ENCODE measurements at places on chromosomes 4 and X.

DNA sequence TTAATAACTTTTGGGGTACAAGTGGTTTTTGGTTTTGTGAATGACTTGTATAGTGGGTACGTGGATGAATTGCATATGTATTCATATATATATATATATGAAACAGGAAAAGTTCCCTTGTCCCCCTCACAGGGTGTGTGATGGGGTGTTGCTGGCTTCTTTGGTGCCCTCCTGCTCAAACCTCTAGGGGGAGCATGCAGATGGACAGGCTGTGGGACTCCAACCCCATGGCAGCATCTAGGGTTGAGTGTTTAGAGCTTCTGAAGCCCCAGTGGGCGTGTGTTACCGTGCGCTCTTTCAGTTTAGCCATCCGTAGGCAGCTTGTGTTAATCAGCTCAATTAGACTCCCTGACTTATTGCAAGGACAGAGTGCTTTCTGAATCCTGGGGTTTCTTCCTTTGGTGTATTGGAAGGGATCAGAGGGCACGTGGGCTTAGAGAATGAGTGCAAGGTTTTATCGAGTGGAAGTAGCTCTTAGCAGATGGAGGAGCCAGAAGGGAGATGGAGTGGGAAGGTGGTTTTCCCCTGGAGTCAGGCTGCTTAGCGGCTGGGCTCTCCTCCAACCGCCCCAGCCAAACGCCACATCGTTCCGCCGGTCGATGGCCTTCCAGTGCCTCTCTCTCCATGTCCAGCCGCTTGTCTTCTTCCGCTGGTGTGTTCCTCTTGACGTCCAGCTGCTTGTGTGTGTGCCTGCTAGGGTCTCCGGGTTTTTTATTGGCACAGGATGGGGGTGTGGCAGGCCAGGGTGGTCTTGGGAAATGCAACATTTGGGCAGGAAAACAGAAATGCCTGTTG is 674.4 kb upstream of the LCORL start:
- DNase-seq, result no peak

GRCh38 chrX:29661290-29661689 is 554.1 kb upstream of the MAGEB2 start:
- no peak for DNase-seq

GRCh38 chr4:147779451-147779850 is 47.6 kb downstream of the ARHGAP10 start:
- DNase-seq, result no peak

DNA sequence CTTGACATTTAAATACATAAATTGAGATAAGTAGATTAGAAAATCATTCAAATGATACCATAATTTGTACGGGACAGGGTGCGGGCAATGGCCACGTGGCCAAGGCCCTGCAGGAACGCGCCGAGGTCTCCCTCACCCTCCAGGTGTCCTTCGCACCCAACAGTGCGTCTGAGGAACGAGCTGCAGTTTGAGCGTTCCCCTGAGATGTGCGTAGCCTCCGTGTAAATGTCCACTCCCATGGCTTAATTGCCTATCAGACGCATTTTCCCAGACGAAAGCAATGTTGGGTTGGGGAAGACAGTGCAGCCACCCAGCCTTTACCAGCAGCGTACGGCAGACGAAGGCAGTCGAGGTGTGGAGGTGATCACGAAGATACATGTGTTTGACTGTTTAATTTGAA is 56.4 kb downstream of the CPLX1 start:
- DNase-seq, result no peak

GRCh38 chrX:107677501-107677901 is 49.2 kb downstream of the PRPS1 start:
- DNase-seq, result no peak

DNA sequence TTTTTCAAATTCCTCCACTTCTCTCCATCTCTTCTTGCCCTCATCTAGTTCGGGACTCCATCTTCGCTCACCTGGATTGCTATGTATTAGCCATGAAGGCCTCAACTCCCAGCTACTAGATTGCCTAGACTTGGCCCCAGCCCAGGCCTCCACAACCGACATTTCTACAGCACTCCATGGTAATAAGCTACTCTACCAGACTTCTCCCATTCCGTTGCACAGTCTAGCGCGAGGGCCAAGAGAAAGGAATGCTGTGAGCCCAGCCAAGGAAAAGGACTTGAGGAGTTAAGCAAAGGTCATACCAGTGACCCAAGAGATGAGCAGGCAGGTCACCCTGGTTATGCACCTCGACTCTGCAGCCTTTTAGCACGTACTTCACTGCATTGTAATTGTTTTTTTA is 75.6 kb downstream of the SOWAHB start:
- no peak for DNase-seq

DNA sequence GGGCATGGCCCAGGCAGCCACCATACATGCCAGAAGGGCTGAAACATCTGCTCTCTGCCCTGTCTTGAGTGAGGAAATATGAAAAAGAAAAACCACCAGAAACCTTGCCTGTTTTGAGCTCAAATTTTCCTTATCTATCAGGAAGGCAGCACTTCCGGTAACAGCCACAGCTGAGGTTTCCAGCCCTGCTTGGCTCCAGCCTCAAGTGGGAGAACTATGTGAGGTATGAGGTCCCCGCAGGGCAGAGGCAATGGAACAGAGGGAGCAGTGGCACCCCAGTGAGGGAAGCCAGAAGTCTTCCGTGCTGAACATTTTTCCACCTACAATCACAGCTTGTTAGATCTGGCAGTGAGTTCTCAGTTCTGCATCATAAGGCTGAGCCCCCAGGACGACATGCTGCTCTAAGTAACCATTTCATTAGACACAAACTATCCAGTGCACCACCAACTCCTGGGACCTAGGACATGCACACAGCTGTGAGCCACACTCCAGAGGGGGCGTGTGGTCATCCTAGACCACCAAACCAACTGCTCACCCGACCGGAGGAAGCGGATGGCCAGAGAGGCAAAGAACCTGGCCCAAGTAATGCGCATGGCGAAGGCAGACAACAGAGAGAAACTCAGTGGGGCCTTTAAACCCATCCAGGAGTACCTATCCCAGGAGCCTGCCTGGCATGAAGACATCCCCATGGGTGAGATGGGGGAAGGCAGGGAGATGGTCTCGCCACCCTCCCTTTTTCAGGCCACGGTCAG is 22.6 kb downstream of the WDR1 start:
- DNase-seq, result no peak

GRCh38 chrX:130874751-130875150 is 28.3 kb downstream of the ENOX2 start:
- no peak for DNase-seq

DNA sequence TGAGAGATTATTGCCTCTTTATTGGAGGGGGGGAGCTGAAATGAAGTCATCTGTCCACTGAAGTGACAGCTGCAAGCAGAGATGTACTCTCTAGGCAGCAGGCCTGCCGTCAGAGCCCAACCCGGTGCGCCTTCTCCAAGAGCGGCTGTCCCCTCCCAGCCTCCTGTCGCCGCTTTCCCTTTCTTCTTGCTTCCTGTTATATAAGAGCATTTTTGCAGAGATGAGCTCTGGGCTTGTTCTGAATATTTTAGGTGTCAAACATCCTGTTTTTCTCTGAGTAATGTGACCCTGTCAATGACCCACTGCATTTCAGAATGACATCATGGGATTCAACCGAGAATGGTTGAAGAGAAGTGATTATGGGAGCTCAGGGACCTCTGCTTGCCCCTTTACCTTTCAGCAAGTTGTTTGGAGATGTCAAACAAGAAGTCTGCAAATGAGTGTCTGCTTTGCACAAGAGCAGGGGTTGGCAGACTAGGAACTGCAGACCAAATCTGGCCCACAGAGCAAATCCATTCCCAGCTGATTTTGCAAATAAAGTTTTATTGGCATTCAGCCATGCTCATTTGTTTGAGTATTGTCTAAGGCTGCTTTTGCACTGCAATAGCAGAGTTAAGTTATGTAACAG is 79.9 kb downstream of the SLC9A6 start:
- DNase-seq, result no peak

Data from HCT116 (cell line).